Pancreas (tissue), 10 donors: ENCODE measurements at places on chromosomes 12 and 14. TPM values are rescaled to one million over a fixed set of nuclear protein-coding genes. Genes with fewer than 3 reads are reported as not detected.

TECPR2 gene
- 11.3 TPM for total RNA-seq

GRCh38 chr14:104866451-104867370, 1.6 kb downstream of the CEP170B start:
- peak; percentile 52 for DNase-seq
- H3K27ac ChIP-seq: peak overlapping the region; percentile 55
- H3K36me3 ChIP-seq: no peaks in the 10 kb centered on the region
- H3K4me3 ChIP-seq: peak overlapping the region; percentile 74
- peaks cover 14% of the 10 kb centered on the region for H3K4me1 ChIP-seq

GRCh38 chr14:59268011-59268410, 79.5 kb downstream of the DAAM1 start:
- H3K27me3 ChIP-seq: no peaks in the 10 kb centered on the region
- no peak overlapping the region for H3K27ac ChIP-seq
- no peak overlapping the region for H3K4me3 ChIP-seq
- H3K36me3 ChIP-seq: no peaks in the 10 kb centered on the region

DNA sequence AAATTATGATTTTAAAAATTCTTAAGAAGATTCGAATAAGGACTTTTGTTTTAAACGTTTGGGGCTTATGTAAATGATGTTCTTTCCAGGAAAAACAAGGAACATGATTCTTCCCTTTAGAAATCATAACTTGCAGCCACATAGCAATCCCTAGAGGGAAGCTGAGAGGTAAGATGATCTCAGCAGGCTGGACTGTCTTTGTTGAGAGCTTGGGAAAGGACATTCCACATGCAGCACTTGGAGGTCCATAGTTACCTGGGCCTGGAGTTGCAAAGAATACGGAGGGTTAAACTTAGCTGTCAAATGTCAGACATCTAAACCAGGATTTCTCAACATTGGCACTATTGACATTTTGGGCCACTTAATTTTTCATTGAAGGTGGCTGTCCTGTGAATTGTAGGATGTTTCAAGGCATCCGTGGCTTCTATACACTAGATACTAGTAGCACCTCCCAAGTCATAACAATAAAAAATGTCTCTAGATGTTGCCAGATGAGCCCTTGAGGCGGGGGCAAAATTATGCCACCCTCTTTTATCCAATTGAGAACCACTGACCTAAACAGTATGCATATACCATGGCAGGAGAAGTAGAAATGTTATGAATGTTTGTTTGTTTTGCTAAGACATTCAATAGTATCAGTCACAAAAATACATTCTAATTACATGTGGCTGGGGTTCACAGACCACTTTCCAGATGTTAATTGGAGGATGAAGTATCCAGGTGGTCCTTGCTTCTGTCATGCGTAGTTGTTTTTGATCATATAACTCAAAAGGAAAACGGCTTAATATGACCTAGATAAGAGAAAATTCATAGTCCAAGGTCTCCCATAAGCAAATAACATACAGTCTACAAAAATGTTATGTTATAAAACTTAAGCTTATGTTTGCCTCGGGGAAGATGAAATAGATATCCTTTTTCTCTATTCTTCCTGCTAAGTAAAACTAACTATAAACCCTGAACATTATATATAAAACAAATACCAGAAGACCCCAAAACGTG, 30.5 kb downstream of the TTC6 start:
- H3K27me3 ChIP-seq: no peaks in the 10 kb centered on the region
- H3K27ac ChIP-seq: no peak overlapping the region
- H3K4me3 ChIP-seq: no peak overlapping the region
- no peaks in the 10 kb centered on the region for H3K4me1 ChIP-seq
- DNase-seq: no peak

DNA sequence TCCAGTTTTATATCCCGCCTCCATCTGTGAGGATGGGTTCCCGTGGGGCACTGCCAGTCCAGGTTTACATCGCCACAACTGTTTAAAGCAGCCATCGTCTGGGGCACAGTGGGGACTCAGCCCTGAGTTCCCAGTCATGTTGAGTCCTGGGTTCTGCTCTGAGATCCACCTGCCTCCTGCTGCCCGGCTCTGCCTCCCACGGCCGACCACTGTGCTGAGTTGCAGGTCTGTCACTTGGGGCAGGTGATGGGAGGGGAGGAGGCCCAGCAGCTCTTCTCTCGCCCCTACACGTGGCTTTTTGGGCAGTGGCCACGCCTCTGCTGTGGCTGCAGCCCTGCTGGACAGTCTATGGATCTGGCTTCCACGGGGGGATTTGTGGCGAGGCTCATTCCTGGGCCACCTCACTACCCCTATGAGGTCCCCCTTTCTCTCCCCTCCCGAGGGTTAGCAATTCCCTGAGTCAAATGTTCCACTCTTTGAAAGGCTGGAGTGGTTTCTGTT, 143.0 kb downstream of the ADGRD1 start:
- H3K4me3 ChIP-seq: no peak overlapping the region
- no peak overlapping the region for H3K27ac ChIP-seq
- no peaks in the 10 kb centered on the region for H3K4me1 ChIP-seq
- DNase-seq: no peak
- H3K27me3 ChIP-seq: no peaks in the 10 kb centered on the region

GRCh38 chr14:81473456-81474147, 60.1 kb downstream of the SEL1L start:
- peaks cover 4% of the 10 kb centered on the region for H3K4me1 ChIP-seq
- H3K27ac ChIP-seq: peak overlapping the region; percentile 37
- H3K4me3 ChIP-seq: no peak overlapping the region
- no peaks in the 10 kb centered on the region for H3K27me3 ChIP-seq
- DNase-seq: no peak

ACVRL1 gene
- 8.4 TPM for total RNA-seq

DNA sequence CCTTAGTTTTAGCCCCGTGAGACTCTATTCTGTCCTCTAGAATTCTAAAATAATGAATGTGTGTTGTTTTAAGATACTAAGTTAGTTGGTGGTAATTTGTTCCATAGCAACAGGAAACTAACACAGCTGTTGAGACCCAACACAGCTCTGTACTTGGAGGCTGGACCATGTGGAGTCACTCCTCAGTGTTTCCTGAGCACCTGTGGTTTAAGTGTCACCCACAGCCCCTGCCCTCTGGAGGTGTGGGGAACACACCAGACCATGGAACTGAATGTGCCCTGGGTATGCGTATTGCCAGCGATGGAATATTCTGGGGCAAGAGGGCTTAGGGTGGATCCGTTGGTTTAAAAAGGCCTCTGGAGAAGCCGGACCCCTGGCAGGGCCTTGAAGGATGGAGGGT, 16.6 kb upstream of the GPR68 start:
- H3K4me1 ChIP-seq: no peaks in the 10 kb centered on the region
- H3K27me3 ChIP-seq: no peaks in the 10 kb centered on the region
- DNase-seq: no peak
- H3K4me3 ChIP-seq: no peak overlapping the region

GRCh38 chr12:89416049-89416792, 63.9 kb upstream of the DUSP6 start:
- no peaks in the 10 kb centered on the region for H3K36me3 ChIP-seq
- no peak overlapping the region for H3K27ac ChIP-seq
- H3K4me1 ChIP-seq: no peaks in the 10 kb centered on the region
- no peaks in the 10 kb centered on the region for H3K27me3 ChIP-seq

IAPP gene
- 11.8 TPM for total RNA-seq

DNA sequence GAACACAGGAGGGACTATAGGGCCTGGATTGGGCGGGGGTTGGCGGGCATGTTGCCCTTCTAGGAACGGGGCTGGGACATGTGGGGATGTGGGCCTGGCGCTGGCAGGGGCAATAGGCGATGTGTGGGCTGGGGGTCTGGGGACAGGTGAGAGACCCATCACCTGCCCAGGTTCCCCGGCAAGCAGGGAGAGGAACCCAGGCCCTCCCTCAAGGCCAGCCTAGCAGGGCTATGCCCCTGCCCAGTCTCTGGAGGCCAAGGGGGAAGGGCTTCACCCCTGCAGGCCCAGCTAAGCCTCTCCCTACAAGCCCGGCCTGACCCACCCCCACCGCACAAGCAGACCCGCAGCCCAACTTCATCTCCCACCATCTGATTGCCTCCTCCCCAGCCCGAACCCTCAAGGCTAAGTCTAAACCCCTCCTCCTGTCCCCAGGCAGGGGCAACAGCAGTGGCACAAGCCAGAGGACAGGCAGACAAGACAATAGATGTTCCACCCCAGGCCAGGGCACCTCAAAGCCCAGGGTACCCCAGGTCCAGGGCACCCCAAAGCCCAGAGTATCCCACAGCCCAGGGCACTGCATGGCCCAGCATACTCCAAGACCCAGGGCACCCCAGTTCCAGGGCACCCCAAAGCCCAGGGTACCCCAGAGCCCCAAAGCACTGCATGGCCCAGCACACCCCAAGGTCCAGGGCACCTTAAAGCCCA, 6.5 kb downstream of the JAG2 start:
- H3K4me1 ChIP-seq: peaks cover 5% of the 10 kb centered on the region
- H3K27me3 ChIP-seq: no peaks in the 10 kb centered on the region
- DNase-seq: no peak
- H3K27ac ChIP-seq: no peak overlapping the region
- no peak overlapping the region for H3K4me3 ChIP-seq
- H3K36me3 ChIP-seq: no peaks in the 10 kb centered on the region

GRCh38 chr12:124203176-124203575, 91.7 kb upstream of the RFLNA start:
- H3K4me1 ChIP-seq: no peaks in the 10 kb centered on the region
- no peak for DNase-seq

DNA sequence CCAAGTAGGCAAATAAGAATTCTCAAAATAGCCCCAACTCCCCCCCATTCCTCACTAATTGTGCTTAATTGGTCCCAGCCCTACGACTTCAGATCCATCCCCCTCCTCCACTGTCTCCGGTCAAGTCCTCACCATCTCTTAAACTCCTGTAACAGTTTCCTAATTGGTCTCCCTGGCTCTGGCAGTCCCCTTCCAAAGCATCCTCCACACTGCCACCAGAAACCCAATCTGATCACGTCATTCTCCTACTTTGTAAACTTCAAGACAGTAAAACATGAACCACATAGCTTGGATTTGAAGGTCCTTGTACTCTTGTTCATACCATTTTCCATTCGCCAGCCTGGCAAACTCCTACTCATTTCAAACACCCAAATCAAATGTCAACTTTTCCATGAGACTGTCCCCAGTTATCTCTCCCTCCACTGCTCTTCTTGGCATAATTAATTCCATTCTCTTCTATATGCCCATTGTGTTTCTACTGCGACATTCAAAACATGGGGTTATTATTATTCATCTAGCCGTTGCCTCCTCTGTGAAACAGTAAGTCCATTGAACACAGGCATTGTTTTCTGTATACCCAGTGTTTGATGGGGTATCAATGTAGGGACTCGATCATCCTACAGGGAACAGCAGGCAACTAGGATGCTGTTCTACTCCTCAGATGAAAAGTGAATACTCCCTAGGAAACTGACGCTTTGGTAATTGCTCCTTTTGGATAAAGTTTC, 104.6 kb downstream of the EGLN3 start:
- H3K4me3 ChIP-seq: no peak overlapping the region
- no peaks in the 10 kb centered on the region for H3K4me1 ChIP-seq
- no peaks in the 10 kb centered on the region for H3K36me3 ChIP-seq
- no peak overlapping the region for H3K27ac ChIP-seq
- DNase-seq: no peak

DNA sequence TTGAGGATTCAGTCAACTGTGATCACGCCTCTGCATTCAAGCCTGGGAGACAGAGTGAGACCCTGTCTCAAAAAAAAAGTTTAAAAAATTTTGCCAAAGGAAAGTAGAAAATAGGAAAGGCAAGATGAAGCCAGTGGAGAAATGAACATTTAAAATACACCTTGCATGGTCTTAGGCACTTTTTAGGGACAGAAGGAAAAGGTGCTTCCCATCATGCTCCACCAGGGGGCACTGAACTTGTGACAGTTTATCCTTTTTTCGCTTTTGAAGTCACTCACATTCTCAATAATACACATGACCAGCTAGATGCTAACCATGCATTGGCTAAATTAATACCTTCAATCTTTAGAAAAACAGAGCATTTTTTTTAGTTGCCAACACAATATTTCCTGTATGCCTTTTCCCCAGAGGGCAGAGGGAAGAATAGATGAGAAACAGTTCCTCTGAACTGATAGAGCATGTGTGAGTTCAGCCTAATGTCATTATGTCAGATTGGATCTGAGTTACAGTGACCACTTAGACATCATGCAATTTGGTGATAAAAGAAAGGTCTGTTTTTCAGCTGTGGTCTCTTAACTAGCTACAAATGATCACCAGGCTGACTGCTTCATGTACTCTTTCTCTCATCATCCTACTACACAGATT, 221.8 kb upstream of the SSTR1 start:
- H3K27me3 ChIP-seq: no peaks in the 10 kb centered on the region
- H3K27ac ChIP-seq: no peak overlapping the region
- DNase-seq: no peak
- no peaks in the 10 kb centered on the region for H3K36me3 ChIP-seq
- no peaks in the 10 kb centered on the region for H3K4me1 ChIP-seq
- H3K4me3 ChIP-seq: no peak overlapping the region

ACIN1 gene
- total RNA-seq: 106 TPM

- no peaks in the 10 kb centered on the region for H3K4me1 ChIP-seq
- no peak overlapping the region for H3K4me3 ChIP-seq
- H3K27ac ChIP-seq: no peak overlapping the region
- H3K36me3 ChIP-seq: no peaks in the 10 kb centered on the region
- no peaks in the 10 kb centered on the region for H3K27me3 ChIP-seq
- no peak for DNase-seq
Measured at GRCh38 chr14:100955201-100955600, 51.7 kb upstream of the RTL1 start.

- no peaks in the 10 kb centered on the region for H3K27me3 ChIP-seq
- H3K4me3 ChIP-seq: no peak overlapping the region
- no peaks in the 10 kb centered on the region for H3K36me3 ChIP-seq
- no peak for DNase-seq
- no peak overlapping the region for H3K27ac ChIP-seq
Measured at GRCh38 chr14:68619790-68620574, 172.9 kb downstream of the ZFP36L1 start.

DNA sequence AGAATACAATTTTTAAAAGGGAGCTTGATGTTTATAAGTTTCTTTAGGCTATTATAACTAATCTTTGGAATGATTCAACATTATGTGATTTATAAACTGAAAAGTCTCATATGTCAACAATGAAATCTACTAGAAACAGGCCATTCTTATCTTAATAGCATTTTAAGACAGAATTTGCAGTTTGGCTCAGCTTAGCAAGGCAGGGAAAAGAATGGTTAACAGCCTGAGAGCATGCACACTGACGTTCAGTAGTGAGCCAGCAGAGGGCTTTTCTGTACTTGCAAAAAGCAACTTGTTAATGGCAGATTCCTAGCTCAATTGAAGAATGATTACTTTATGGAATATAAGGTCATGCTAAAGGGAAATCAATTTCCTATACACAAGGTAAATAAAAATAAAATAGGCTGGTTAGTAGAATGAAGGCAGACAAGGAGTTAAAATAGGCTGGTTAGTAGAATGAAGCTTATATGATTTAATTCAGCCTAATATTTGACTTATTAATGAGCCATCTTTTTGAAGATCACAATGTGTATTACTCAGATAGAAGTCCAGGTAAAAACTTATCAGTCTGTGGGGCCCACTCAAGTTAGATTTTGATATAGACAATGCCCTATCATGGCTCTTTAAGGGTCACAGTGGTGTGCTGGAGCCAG, 95.9 kb downstream of the OTOGL start:
- no peak overlapping the region for H3K27ac ChIP-seq
- no peak for DNase-seq
- no peaks in the 10 kb centered on the region for H3K4me1 ChIP-seq
- no peaks in the 10 kb centered on the region for H3K36me3 ChIP-seq

GRCh38 chr14:36313206-36313605, 7.2 kb downstream of the MBIP start:
- H3K27me3 ChIP-seq: no peaks in the 10 kb centered on the region
- DNase-seq: no peak
- H3K4me1 ChIP-seq: peaks cover 4% of the 10 kb centered on the region
- H3K36me3 ChIP-seq: peaks cover 2% of the 10 kb centered on the region
- no peak overlapping the region for H3K4me3 ChIP-seq

- H3K36me3 ChIP-seq: no peaks in the 10 kb centered on the region
- DNase-seq: no peak
- H3K4me3 ChIP-seq: no peak overlapping the region
- H3K27ac ChIP-seq: no peak overlapping the region
- no peaks in the 10 kb centered on the region for H3K4me1 ChIP-seq
Measured at GRCh38 chr12:114441039-114441383, 35.1 kb upstream of the TBX5 start.
